ENCODE measurements at places on chromosomes 3 and 15.

GRCh38 chr3:127706312-127706711 is 33.6 kb downstream of the ABTB1 start:
- no peak for DNase-seq

GRCh38 chr15:41698779-41699178 is 38.6 kb downstream of the MGA start:
- DNase-seq = no peak

DNA sequence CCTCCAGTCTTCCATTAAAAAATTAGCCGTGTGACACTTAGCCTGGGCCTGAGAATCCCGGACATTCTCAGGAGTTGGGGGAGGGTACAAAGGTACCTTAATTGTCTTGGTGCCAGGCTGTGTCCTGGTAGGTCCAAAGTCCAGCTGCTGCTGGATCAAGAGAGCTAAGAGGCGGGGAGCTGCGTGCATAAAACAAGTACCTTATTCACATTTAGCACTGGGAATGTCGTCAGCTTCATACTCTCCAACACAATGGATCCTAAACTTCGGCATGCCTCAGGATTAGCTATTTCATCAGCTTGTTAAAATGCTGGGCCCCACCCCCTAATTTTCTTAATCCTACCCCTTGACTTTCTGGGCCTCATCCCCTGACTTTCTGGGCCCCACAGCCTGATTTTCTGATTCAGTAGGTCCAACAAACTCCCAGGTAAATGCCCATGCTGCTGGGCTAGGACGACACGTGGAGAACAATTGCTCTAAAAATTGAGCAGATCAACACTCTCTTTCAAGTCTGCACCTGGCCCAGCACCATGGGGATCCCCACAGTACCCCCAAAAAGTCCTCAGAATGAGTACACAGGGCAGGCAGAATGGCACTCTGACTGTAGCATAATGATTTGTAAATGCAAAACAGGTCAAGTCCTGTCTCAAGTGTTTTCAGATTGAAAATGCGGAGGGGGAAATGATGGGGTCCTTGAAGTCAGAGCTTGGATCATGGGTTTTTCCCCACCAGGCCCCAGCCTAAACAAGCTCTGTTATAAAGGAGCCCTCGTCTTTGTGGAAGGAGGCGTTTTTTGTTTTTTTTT is 5.6 kb upstream of the AEN start:
- DNase-seq = no peak

DNA sequence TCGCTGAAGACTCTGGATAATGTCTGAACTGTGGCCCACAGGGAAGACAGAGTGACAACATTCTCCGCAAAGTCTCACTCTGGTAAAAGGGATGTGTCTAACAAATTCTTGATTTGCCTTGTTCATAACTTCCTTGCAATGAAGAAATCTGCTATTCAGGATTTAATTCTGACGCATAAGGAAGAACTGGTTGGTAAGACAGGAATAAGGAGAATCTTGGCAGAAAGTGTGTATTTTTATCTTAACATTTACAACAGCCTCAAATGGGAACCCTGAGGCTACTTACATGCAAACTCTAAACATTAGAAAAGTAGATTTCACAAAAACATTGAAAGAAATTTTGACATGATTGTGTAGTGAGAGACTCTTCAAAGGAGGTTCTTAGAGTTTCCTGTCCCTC is 10.8 kb upstream of the PLD1 start:
- no peak for DNase-seq

DNA sequence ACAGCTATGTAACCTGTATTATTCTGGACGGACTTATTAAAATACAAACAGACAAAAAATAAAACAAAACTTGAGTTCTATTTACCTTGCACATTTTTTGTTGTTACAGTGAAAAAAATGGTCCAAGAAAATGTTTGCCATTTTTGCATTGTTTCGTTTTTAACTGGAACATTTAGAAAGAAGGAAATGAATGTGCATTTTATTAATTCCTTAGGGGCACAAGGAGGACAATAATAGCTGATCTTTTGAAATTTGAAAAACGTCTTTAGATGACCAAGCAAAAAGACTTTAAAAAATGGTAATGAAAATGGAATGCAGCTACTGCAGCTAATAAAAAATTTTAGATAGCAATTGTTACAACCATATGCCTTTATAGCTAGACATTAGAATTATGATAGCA is 17.1 kb downstream of the LMOD3 start:
- DNase-seq = no peak

DNA sequence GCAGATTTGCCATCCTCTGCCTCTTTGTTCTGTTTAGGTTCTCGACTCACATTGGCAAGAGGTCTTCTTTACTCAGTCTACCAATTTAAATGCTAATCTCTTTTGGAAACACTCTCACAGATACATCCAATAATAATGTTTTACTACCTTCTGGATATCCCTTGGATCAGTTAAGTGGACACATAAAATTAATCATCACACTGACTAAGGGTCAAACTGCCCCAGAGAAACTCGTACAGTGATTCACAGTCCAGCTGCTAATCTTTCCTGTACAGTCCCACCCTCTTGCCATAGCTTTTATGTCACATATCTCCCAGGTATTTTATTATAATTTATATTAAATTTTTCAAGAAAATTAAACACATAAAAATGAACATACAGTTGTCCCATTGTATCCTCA is 360.8 kb upstream of the RGMA start:
- DNase-seq = no peak

GRCh38 chr3:111368056-111368455 is 173.9 kb upstream of the CD96 start:
- no peak for DNase-seq

DNA sequence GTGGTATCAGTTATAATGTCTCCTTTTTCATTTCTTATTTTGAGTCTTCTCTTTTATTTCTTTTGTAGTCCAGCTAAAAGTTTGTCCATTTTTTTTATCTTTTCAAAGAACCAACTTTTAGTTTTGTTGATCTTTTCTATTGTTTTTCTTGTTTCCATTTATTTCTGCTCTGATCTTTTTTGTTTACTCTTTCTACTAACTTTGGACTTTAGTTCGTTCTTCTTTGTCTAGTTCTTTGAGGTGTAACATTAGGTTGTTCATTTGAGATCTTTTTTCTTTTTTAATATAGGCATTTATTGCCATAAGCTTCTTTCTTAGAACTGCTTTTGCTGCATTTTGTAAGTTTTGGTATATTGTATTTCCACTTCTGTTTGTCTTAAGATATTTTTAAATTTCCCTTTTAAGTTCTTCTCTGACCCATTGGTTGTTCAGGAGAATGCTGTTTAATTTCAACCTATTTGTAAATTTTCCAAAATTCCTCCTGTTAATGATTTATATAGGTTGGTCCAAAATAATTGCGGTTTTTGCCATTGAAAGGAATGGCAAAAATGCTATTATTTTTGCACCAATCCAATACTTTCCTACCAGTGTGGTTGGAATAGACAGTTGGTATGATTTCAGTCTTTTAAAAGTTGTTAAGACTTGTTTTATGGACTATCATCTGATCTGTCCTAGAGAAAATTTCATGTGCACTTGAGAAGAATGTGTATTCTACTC is 51.2 kb downstream of the KAT2B start:
- no peak for DNase-seq

DNA sequence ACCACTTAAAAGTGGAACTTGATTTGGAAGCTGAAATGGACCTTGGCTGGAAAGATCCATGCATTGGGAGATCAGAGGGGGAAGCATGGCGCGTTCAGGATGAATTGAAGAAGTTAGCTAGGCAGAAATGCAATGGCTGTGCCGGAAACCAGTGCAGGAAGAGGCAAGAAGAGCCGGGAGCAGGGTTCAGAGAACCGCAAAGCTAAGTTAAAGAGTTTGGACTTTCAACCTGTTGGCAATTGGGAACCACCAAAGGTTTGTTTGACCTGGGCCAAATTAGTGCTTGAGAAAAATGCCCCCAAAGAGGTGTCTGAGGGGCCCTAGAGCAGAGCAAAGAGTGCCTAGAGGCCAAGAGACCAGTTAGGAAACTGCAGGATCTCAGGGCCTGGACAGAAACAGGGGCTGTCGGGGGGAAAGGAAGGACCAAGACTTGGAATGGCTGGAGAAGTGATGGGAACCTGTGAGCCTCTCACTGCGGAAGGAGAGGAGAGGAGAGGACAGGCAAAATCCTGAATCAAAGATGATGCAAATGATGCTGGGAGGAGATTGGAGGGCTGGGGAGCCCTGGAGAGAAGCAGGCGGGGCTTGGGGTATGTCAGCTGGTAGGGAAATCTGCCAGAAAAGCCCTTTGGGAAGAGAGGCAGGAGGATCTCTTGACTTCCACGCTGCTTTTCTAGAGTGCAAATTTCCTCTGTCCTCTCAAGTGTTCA is 49.3 kb downstream of the FAM174B start:
- no peak for DNase-seq

GRCh38 chr3:65445573-65446169 is 593.0 kb downstream of the MAGI1 start:
- no peak for DNase-seq

DNA sequence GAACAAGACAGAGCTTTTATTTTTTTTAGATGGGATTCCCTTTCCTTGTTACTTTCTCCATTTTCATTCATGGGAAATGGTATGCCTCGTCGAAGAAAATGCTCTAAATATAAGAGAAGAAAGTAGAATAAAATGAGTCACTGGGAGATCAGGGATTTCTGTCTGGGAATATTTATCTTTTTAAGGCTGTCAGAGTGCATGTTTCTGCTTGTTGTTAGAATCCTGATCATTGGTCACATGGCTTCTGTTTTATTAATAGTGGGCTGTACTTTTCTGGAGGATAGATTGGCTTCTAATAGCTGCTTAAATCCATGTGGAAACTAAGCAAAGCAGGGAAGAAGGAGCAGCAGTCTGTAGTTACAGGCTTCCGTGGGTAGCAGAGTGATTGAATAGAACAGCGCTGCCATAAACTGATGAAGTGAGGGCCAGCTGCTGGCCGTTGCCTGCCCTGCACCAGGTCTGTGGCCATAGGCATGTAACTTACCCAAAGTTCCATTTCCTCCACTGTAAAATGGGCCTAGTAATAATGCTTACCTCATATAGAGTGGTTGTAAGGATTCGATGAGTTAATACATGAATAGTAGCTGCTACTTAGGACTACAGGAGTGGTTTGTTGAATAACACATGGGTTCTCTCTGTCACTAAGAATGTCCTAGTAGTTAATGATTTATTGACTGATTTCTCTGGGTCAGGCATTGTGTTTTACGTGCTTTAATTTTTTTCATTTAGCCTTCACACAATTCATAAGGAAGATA is 289.9 kb downstream of the SATB1 start:
- DNase-seq = no peak

GRCh38 chr3:174620138-174620537 is 239.0 kb upstream of the NAALADL2 start:
- DNase-seq = no peak

GRCh38 chr3:160370987-160371857 is 27.8 kb downstream of the IFT80 start:
- DNase-seq = no peak

- DNase-seq = no peak
These were observed 304.8 kb downstream of the LPP start for GRCh38 chr3:188458756-188459155.

DNA sequence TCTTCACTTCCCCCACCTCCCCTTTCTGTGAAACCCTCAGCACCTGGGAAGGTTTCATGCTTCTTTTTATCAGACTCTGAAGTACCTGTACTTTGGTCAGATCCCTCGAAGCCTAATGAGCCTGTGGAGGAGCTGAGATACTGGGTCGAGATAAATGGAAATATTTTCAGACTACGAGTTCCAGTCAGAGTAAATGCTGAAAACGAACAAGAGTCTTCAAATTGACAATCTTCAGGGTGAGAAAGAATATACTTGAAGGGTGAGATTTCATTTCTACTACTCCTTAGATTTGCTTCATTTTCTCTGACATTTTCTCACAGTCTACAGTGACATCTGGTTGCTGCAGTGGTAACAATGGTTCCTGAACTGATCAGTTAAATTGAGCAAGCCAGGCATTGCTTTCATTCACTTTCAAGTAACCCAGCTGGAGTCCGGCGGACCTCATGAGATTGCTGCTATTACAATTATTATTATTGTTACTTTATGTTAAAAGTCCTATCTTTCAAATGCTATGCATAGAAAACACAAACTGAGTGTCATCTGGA is 337.2 kb downstream of the VGLL3 start:
- no peak for DNase-seq

GRCh38 chr15:74424901-74425528 is 8.7 kb downstream of the SEMA7A start:
- DNase-seq = no peak

- DNase-seq = no peak
These were observed 180.8 kb downstream of the MEGF11 start for GRCh38 chr15:66072616-66073361.

- no peak for DNase-seq
These were observed 478.9 kb upstream of the GBE1 start for GRCh38 chr3:82240322-82240721.

DNA sequence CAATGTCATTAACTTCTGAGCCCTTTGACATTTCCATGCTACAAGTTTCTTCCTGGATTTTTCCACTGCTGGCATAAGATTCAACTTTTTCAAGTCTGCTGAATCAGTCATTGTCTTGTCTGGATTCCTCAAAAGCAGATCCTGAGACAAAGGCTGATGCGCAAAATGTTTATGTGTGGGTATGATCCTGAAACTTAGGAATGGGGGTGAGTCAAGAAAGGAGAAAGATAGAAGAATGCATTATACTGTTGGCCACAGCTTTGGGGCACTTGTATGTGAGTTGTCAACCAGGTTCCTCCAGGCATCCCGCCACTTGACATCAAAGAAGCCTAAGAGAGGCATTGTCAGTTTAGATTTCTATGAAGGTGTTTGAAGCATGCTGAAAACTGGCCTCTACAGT is 50.4 kb downstream of the FOXB1 start:
- DNase-seq = no peak

DNA sequence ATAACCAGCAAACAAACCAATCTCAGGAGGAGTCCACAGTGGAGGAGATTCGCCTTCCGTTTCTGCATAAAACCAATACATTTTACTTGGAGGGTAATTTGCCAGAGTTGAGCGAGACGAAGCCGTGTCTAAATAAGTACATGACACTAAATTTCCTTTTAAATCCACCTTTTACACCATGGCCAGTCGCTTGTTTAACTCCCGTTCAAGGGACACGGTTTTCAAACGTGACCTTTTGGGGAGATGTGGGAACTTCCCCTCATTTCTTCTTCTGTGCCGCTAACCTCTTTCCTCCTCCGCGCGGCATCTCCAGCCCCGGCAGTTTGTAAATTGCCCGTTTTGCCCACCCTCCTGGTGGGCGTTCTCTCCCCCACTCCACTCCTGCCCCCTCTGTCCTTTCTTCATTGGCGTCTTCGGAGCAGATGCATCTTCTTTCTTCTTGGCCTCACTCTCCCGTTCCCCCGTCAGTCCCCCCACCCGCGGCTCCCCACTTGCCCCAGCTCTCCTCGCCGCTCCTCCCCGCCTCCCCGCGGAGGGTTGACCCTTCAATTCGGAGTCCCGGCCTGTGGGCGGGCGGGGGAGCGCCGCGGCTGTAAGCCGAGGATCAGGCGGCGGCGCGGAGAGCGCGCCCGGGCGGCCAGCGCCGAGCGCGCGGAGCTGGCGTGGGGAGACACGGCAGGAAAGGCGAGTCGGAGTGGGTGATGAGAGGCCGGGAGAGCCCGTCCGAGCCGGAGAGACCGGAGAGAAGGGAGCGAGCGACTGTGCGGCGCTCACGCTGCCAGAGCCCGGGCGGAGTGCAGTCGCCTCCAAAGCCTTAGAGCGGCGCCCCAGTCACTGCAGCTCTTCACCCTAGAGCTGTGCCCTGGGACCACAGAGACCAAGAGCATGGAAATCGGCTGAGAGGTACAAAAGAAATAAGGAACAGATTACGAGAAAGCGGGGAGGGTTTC is at the start of gene NLGN1:
TSS of gene NLGN1 (plus strand) at position 584 of the 950 bp plus-strand sequence.
- DNase-seq = peak; percentile 62

GRCh38 chr3:121896823-121897222 is 2.6 kb downstream of the SLC15A2 start:
- no peak for DNase-seq

- DNase-seq = no peak
These were observed 31.2 kb downstream of the SPATA12 start for GRCh38 chr3:57091521-57092273.

GRCh38 chr3:129723558-129724324 is 117.3 kb upstream of the PLXND1 start:
- no peak for DNase-seq
